ENCODE measurements at places on chromosomes 5 and 9.

- DNase-seq = no peak
Measured at GRCh38 chr9:92950359-92950955, 3.1 kb downstream of the FGD3 start.

DNA sequence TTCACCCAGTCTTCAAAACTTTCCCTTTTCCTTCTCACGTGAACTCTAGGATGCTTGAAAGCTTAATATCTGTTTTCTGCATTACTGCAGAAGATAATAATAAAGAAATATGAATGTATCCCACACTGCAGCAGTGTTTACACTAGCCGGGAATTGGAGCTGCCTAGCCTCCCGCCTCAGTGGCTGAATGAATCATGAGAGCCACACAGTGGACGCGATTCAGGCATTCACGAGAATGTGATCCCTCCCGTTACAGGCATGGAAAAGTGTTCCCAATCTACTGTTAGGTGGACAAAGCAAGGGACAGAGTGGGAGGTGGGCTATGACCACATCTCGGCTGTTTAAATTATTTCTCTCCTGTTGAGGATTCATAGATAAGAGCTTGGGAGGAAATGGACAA lies 69.4 kb upstream of the CTSL start:
- no peak for DNase-seq

DNA sequence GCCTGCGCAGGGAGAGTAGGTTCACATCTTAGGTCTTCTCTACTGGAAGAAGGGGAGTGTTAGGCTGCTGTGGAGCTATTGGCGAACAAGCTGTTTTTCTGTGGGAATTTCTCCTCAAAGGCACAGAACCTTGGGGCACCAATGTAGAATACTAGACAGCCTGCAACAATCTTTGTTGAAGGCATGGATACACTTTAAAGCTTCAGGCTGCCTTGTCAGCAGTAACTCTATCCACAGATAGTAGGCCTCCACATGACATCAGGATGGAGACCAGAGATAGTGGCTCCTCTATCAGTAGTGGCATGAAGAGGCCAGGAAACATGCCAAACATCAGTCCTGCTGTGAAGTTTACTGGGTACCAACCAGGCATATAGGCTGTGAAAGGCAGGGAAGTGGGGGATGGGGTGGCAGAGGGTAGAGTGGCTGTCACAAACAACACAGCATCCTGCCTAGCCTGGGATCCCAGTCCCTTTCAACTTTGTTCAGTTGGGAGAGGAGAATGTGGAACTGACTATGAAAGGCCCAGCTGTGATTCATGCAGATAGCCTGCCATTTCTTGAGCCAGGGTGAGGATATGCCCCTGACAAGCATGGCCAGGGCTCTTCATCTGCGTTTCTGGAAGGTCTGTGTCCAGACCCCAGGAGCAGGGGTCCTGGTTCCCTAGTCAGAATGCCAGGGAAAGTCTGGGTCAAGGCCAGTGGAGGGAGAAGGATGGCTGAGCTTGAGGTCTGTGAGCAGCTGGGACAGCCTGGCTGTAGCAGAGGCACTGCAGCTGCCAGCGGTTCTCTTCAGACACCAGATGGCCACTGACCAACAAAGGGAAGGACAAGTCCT lies 1.0 kb upstream of the HK3 start:
- no peak for DNase-seq

DNA sequence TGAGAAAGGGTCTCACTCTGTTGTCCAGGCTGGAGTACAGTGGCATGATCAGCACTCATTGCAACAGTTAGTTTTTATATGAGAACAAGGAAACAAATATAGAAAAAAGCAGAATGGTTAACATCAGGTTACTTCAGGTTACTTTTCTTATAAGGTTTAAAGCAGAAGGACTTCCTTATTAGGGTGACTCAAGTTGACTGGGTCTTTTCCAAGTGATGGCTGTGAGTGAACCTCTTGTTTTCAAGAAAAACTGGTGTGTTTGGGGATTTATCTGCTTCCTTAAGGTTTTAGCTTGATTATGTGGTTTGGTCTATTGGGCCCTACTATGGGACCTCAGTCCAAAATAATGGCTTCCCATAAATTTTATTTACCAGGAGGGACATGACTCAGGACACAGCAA lies 99.2 kb downstream of the ARRDC3 start:
- no peak for DNase-seq

DNA sequence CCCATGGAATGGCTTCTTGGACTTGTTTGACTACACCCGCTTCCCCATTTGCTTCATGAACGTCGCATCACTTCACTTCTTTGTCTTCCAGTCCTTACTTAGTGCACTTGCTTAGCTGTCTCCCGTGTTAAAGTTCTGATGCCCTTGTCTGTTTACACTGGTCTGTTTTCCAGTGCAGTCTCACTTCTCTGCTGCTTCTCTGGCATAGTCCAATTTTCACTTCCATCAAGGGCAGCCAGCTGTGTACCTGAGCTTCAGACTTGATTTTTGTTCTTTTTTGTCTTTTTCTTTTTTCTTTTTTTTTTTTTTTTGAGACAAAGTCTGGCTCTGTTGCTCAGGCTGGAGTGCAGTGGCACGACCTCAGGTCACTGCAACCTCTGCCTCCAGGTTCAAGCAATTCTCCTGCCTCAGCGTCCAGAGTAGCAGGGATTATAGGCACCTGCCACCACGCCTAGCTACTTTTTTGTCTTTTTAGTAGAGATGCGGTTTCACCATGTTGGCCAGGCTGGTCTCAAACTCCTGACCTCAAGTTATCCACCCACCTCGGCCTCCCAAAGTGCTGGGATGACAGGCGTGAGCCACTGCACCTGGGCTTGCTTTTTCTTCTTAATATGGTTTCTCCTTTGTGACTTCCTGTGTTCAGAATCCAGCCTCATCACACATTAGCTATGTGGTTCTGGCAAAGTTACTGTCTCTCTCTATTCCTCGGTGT lies 75.4 kb downstream of the LRRC70 start:
- DNase-seq = no peak

- no peak for DNase-seq
Measured at GRCh38 chr9:125983681-125984080, 236.5 kb downstream of the PBX3 start.

DNA sequence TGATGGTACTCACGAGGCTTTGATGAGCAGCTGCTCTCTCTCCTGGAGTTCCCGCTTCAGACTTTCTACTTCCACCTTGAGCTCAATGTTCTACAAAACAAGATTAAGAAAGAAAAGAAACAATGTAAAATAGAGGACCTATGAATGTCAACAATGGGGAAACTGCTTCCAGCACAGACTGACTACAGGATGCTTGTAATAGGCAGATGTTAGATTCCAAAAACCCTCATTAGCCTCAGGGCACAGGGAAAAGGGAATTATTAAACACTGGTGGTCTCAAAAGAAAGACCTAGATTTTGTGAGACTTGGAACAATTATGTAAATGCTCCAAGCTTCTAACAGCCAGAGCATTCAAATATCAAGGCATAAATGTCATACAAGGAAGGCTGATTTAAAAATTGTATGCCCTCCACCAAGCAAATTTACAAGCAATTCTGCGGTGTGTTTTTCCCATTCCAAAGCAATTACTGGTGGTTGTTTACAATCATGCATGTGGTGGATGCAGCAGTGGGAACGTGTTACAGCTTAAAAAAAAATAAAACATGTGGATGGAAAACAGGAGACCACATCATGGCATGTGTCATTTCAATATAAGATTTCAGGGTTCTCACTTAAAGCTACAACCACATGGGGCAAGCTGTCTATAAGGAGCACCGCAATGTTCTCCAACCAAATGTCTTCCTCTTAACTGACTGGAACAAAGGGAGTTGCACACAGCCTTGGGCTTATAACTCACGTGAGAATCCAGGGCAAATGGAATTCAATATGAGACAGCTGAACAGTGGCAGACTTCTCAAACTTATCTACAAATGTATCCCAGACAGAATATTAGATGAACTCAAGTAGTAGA lies 34.0 kb downstream of the CDK5RAP2 start:
- DNase-seq = no peak

DNA sequence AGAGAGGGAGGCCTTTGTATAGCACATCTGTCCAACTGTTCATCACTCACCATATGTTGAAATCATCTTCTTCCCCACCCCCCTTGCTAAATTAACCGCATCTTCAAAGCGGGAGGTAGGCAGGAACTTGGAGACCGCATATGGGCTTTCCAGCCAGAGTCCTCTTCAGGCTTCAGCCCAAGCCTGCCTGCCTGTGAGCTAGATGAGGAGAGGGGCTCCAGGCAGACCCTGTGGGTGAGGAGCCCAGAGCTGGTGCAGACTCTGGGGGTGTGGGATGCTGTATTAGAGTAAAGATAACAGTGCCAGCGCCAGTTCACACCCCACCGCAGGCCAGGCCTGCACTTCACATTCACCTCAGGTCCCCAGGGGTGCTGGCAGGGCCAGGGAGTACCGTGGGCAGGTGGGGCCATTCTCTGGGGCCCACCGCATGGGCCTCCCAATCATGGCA lies 16.2 kb downstream of the PRRC2B start:
- no peak for DNase-seq

DNA sequence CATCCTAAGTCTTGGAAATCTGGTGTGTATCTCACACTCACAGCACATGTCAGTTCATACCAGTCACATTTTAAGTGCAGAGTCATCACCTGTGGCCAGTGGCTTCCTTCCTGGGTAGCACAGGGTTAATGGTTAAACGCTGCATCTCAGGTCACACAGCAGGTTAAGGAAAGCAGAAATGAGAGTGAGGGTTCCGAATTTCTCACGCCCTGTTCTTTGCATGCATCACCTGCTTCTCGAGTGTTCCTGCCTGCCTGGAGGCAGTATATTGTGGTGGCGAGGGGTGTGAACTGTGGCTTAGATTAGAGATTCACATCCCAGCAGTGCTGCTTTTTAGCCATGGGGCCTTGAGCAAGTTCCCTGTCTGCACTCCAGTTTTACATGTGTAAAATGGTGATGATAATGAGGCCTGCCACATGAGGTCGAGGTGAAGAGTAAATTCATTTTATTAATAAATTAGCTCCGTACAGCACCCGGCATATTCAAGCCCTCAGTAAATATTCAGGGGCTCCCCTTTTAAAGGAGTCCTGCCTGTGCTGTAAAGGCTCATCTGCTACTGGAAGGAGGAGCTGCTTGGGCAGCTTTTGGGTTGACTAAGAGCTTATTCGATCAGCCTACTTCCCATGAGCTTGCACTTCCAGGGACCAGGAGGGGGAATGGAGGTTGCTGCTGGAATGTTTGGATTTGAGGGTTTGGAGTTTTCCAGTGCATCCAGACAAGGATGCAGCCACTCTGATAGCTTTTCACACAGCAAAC lies 61.1 kb upstream of the SAP30L start:
- no peak for DNase-seq

DNA sequence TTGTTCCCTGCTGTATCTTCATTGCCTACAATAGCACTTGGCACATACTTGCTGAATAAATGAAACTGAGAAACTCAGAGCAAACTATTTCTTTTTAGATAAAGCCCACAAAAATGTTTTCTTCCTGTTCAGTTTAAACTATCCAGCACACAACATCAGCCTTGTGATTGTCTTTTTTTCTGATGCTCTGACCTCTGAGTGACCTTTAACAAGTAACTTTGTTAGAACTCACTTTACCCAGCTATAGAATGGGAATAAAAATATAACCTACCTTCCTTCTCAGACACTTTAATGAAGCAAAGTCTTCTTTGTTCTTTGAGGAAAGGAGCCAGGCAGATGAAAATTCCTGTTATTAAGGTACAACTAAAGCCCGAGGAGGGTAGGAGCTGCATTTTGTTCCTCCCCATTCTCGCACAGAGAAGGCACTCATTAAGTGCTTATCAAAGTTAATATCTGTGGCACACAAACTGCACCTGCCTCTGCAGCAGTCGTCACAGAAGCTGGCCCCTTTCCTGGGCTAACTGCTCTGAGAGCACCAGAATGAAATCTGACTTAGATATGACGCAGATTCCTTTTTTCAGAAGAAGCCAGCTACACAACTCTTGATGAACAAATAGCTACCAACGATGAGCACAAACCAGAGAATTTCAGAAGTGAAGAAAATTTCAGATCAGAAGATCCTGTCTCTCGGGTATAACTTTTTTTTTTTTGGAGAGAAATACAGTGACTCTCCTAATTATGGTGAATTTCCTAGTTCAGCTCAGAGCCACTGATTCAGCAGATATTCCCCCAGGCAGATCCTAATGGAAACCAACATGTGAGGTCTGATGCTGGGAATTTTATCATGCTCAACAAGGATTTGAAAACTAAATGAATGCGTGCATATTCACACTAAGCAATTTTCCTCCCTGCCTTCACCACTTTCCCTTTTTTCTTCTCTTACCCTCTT lies 31.0 kb upstream of the NR3C1 start:
- DNase-seq = no peak

DNA sequence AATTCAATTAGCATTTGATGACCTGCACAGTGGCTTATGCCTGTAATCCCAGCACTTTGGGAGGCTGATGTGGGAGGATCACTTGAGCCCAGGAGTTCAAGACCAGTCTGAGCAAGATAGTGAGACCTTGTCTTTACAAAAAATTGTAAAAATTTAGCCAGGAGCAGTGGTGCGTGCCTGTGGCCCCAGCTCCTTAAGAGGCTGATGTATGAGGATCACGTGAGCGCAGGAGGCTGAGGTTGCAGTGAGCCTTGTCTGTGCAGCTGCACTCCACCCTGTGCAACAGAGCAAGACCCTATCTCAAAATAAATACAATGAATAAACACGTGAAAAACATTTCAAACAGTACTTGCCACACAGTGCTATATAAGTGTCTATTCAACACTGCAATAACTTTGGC lies 4.2 kb downstream of the ABCA1 start:
- no peak for DNase-seq

DNA sequence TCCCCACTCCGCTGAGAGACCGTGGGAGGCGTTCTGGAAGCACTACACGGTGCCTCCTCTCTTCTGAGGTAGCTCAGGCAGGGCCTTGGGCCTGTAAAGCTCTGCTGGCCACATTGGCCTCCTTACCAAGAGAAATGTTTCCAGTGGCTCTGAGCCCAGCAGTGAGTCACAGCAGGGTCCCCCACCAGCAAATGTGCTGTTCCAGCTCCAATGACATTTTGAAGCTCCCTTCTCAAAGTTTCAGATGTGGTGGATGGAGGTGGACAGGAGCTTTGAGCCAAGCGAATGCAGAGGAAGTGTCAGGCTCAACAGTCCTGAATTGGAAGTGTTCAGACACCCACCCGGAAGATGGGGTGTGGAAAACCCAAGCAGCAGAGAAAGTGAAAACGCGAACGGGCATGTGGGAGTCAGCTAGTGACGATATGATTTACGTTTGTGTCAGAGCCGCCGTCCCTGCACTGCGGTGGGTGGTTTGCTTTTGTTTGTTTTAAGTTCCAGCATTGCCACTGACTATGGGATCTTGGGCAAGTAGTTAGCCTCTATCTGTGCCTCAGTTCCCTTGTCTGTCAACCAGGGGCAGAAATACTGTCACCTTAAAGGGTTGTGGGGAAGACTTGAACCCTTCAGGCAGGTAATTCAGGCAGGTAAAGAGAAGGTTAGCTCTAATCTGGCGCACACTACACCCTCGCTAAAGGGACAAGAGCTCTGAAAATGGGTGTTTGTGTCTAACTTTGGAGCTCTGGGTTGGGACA lies 38.2 kb downstream of the C5orf15 start:
- DNase-seq = no peak

Data from NCI-H1436 treated with DMSO at 0.1 percent for 48 hours (cell line).